ENCODE measurements at places on chromosomes 5 and 9.

- DNase-seq = no peak
These were observed 37.3 kb upstream of the TEX48 start for GRCh38 chr9:114719290-114719689.

- DNase-seq = no peak
These were observed 528.8 kb downstream of the CSNK1G3 start for GRCh38 chr5:124040799-124041198.

- peak; percentile 53 for DNase-seq
These were observed 19.2 kb upstream of the PITX1 start for GRCh38 chr5:135053278-135053677.

GRCh38 chr5:54845567-54845941 lies 139.8 kb downstream of the ESM1 start:
- no peak for DNase-seq

GRCh38 chr9:110908894-110909293 lies 129.4 kb downstream of the LPAR1 start:
- no peak for DNase-seq

DNA sequence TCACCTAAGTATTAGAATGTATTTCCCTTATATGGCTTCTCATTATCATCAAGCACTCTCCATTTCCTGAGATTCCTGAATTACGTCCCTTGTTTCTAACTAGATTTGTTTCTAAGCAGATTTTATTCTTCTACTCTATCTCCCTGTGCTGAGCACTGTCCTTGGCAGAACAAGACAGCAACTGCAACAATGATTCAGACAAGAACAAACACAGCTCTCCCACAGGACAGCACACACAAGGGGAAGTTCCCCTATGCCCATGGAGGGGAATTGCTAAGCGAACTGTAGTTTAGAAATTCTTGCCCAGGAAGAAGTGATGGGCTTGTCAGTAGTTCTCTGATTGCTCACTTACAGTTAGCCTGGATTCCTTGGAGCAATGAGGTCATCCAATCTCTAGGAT lies 759.9 kb downstream of the DTWD2 start:
- no peak for DNase-seq

- no peak for DNase-seq
These were observed 61.0 kb downstream of the CYSTM1 start for GRCh38 chr5:140235791-140236551.

DNA sequence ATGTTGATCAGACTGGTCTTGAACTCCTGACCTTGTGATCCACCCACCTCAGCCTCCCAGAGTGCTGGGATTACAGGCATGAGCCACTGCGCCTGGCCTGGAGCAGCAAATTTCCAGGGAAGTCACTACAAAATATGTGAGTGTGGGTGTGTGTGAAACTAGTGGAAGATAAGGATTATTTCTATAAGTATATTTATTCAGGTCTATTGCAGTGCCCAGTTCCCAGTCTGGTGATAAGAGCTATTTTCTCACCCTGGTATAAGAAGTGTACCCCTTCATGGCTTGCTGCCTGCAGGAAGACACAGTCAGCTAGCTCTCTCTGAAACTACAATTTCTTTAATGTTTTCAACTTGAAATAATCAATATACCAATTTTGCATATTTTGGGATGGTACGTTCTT lies 37.1 kb downstream of the TARS1 start:
- no peak for DNase-seq

DNA sequence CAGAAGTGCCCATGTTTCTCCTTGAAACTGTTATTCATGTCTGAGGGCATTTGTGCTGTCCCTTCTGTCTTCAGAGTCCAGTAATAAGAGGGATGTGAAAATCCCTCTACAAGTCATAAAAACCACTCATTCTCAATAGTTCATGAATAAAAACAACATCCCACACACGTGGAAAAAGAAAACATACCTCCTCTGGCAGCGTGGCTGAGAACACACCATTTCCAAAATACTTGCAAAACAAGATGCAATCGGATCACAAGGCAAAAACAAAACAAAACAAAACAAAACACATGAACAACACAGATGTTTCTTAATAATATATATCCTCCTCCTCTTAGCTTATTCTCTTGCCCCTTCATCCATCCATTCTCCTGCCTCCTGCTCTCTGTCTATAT lies 71.0 kb upstream of the EQTN start:
- no peak for DNase-seq

GRCh38 chr5:157900644-157901043 lies 41.7 kb upstream of the CLINT1 start:
- DNase-seq = peak; percentile 94

DNA sequence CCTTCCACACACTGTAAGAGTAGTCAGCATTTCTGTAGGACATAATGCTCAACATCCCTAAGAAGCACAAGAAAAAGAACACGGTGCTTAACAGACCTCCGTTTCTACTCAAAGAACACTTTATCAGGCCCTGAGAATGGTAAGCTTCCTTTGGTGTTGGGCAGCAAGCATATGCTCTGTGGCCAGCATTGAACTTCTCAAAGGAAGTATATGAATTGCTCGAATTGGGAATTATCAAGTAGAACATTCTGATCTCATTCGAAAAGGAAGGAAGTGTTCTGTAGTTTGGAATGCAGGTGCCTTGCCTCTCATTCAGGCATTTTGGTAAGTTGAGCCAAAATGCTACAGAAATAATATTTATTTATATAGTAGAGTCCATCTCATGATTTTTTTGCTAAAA lies 61.0 kb downstream of the C5 start:
- DNase-seq = no peak

DNA sequence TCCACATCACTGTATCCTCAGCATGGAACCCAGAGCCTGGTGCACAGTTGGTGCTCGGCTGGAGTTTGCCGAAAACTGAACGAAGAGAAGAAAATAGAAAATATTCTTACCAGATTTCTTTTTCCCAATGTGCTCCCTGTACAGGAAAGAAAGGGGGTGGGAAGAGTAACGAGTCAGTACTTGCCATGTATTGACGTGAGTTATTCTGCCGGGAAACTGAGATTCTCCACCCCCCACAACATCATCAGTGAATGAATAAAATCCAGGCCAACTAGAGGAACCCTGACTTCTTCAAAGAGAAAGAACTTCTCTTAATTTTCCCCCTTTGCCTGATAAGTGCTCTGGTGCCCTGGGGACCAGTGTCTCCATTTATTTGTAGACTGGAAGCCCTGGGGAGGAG lies 80.6 kb downstream of the SH3PXD2B start:
- DNase-seq = no peak

GRCh38 chr9:102309379-102309778 lies 570.9 kb upstream of the GRIN3A start:
- no peak for DNase-seq

GRCh38 chr9:24007185-24007584 lies 181.1 kb upstream of the ELAVL2 start:
- DNase-seq = no peak

- no peak for DNase-seq
These were observed 114.0 kb downstream of the MED10 start for GRCh38 chr5:6264394-6264793.

- DNase-seq = no peak
These were observed 181.2 kb downstream of the GLIS3 start for GRCh38 chr9:4118666-4119065.

DNA sequence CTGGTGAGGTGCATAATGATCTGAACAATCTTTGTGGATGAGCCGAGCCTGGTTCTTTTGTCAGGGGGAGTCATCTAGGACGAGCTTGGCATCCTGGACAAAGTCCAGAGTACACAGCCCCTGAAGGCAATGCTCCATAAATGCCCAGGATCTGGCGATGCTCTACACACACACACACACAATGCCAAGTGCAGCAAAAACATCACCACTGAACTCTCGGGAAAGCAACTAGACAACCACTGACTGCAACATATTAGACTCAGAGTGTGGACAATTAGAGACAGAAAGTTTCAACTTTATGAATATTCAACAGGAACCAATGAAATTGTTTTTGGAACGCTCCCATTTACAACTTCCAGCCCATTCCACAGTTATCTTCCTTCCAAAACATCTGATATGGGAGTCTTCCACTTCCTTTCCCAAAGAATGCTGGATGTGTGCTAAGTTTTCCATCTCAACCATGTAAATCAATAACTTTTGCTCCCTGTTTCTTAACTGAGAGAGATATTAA lies 227.6 kb upstream of the ANKRD55 start:
- DNase-seq = no peak

- no peak for DNase-seq
These were observed 430 bp upstream of the MAPKAP1 start for GRCh38 chr9:125707472-125707804.

GRCh38 chr9:130174025-130174424 lies 1.8 kb downstream of the NCS1 start:
- no peak for DNase-seq

DNA sequence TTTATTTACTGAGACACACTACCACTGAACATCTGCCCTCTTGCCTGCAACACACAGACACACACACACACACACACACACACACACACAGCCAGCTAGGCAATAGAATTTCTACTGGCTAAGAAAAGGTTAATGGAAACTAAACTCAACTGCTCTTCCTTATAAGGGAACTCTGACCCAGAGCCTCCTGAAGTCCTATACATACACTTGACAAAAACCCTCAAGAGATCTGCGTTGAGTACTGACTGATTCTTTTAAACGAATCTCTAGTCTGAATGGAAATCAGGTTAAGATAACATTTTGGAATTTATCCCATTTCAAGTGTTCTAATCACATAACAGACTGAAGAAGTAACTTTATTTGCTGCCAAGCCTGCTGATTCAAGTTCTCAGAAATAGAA lies 25.9 kb upstream of the TRPM3 start:
- DNase-seq = no peak

DNA sequence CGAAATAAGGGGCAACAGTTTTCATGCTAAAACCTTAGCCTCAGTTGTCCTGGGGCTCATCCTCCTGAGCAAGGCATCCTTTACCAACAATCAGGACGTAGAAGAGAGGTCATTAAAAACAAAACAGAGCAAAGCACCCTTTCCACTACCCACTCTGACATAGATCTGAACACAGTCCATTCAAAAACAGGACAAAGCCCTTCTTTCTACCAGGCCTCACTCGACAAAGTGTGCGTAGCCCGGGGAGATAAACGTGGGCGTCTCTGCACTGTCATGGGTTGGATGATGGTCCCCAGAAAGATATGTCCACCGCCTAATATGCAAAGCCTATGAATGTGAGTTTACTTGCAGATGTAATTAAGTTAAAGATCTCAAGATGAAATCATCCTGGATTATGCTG lies 60.6 kb upstream of the TAS2R1 start:
- no peak for DNase-seq

GRCh38 chr5:93608855-93609254 lies 25.8 kb downstream of the NR2F1 start:
- no peak for DNase-seq

DNA sequence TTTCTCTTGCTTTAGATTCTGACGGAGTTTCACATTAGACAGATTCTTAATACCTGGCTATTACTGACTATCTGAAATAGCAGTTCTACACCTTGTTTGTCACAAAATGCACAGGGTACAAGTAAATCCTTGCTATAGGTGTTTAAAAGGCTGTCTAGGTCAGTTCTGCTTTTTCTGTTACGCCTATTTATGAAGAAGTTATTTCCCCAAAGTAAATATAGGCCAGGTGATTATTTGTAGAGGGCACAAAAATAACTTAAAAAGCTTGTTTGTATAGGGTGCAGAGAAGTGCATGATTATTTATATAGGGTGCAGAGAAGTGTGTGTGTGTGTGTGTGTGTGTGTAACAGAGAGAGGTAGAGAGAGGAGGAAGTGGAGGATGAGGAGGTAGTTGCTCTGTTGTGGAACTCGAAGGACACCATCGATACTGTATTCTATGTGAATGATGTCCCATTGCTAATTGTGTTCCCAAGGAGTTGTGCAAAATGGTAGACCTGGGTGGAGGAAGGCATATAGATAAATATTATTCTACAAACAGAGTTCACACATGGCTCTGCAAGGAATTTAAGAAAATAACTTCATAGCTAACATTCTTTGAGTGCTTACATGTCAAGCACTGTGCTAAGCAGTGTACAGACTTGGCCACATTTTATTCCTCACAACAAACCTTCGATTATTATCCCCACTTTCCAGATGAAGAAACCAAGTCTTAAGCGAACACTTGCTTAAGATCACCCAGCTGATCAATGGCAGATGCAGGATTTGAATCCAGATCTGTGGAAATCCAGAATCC lies 96.3 kb upstream of the EQTN start:
- no peak for DNase-seq

GRCh38 chr5:75706775-75707174 lies 10.5 kb downstream of the POC5 start:
- DNase-seq = no peak

- DNase-seq = no peak
These were observed 559.6 kb downstream of the CETN3 start for GRCh38 chr5:89849830-89850512.

DNA sequence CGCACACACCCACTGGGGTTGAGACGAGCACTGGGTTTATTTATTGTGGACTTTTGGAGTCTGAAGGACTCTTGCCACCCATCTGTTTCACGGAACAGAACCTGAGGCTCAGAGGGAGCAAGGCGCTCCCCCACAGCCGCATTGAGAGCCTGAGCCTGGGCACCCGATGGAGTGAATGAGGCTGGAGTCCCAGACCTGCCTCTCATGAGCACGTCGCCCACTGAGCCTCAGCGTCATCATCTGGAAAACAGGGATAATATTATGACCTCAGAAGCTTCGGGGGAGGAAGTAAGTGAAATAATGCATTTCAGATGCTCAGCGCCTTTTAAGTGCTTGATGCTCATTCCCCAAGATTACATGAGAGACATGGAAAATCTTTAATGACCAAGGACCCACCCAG lies 5.5 kb downstream of the NEK6 start:
- DNase-seq = no peak

DNA sequence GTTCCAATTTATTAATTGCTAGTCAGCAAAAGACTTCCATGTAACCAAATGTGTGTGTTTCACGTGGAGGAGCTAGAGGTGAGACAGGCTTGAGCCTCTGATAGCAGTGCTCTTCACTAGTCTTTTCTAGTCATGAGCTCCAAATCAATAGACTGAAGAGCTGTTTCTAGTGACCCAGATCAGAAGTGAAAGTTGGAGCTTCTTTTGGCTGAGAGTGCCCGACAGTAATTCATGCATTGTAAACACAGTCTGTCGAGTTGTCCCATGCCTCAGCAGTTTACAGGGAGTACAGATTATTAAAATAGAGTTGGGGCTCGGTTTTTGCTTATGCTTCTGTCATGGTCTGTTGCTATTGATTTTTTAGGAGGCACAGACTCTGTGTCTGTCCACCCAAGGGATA lies 793.1 kb downstream of the DTWD2 start:
- DNase-seq = no peak

Measured in NCI-H146 (cell line).